ENCODE measurements at places on chromosomes 1 and 21.

DNA sequence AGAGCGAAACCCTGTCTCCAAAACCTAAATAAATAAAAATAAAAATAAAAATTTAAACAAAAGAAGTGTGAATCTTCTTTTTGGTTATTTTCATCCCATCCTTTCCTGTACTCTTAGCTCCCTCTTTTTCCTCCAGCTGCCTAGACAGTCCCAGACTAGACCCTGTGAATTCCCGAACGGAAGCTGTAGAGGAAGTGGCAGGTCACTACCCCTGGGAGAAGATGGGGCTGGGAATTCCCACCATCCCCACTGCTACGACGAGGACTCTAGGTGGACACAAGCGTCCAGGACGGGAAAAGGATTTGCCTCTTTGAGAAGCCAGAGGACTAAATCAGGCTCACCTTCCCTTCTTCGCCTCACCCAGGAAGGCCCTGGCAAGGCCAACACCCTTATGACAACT, 12.6 kb downstream of the RHBDL2 start:
- DNase-seq = no peak

GRCh38 chr1:39787468-39787867, 1.2 kb downstream of the BMP8B start:
- DNase-seq = no peak

DNA sequence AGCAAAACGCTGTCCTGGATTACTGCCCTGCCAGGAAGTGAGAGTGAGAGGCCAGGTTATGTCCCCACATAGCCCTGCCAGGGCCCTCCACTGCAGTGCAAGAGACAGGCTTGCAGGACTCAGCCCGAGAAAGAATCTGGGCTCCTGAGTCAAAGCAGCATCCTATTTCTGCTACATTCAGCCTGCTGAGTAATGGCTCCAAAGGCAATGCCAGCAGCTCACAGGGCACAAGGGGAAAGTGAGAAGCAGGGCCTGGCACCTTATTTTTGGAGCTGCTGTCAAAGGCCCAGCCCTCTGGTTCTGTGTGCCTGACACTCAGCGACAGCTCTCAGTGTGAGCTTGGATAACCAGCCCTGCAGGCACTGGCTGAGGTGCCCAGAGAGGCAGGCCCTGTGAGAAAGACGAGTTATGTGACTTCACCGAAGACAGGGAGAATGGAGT, 83.9 kb downstream of the DTL start:
- no peak for DNase-seq

GRCh38 chr1:209609791-209610630, 26.5 kb downstream of the CAMK1G start:
- DNase-seq = no peak

DNA sequence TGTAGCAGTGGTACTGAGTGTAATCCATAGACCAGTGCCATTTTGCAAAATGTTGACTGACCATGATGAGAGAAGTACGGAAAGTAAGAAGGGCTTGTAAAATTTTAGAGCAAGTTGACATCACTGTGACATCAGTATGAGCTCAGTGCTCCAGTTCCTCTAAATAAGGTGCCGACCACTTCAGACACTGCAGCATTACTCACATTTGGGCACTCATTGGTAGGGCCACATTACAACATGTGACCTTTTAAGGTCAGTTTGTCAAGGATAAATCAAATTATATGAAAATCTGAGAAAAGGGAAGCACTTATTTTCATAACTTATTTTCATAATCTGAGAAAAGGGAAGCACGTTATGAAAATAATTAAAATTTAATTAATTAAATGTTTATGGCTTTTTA, 128.0 kb upstream of the ERG start:
- no peak for DNase-seq

DNA sequence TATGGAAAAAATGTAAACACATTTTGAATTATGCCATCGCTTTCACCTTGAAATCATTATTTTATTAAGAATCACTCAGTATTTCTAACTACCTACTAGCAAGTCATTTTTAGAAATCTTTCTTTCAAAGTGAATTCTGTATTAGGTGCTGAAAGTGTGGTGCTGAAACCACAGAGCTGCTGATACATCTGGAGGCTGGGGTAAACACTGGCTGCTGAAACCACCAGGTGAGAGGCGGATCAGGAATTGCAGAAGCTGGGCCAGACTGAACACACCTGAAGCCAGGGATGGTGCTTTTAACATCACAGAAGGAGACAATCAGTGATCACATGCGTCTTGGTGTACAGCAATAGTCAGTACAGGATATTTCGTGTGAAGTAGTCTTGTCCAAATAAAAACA, 42.2 kb upstream of the KCNE1 start:
- no peak for DNase-seq

GRCh38 chr1:65056866-65057265, 90.5 kb upstream of the JAK1 start:
- DNase-seq = no peak

- no peak for DNase-seq
Measured at GRCh38 chr1:229940684-229941083, 126.4 kb upstream of the GALNT2 start.

DNA sequence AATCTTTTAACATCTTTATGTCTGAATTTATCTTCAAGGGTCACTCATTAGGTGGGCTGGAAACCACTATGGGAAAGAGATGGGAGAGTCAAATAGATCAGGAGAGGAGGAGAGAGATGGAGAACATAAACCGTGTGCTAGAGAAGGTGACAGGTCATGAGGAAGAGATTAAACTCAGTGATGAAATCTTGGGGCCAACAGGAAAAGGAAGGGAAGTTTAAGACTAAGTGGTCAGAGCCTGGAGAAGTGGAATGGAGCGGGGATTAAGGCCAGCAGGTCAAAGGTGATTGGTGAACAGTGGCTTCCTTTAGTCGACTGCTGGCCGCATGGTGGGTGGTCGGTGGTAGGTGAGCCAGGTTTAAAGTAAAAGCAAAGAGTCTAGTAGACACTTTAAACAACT, 169.3 kb upstream of the IVNS1ABP start:
- DNase-seq = no peak

- DNase-seq = no peak
Measured at GRCh38 chr1:224696891-224697765, 81.0 kb downstream of the CNIH3 start.

GRCh38 chr1:225847610-225848009, 34.6 kb downstream of the TMEM63A start:
- DNase-seq = no peak

DNA sequence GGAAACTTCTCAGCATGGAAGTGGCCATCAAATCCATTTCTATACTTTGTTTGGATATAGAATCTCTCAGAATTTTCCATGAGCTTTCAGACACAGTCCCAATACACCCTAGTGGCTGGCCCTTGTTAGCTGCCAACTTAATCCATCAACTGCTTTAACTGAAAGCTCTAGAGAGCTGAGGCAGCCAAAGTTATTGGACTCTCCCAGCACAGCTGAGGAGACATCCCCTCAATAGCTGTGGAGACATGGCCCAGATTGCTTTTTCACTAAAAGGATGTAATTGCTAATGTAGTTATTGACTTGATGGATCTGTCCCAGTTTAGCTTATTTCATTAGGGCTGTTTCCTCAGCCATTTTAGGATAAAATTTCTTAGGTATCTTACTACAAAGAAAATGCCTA, 94.8 kb upstream of the PRMT6 start:
- DNase-seq = no peak

DNA sequence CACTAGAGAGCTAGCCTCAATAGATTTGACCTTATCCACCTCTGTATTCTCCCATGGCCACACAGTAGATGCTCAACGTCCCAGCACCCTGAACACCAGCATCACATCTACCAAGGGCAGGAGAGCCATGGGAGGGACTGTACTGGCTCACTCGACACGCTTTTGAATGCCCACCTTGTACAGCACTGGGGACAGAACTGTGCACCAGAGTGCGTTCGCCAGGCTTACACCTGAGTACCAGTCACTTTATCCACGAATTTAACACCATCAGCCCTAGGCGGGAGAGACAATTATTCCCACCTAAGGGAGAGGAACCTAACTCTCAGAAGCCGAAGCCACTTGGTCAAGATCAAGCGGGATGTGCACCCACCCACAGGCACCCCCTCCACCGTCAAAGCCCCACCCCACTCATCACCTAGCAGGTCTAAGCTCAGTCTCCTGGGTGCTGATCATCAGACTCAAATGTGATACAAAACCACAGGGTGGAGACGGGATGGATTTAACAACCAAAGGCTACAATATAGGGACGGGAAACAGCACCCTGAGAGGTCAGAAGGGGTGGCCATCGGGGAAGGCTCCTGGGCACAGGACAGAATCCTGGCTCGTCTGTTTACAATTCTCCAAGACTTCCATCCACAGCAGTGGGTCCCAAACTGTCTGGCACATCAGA, 110.5 kb downstream of the GLIS1 start:
- DNase-seq = no peak

DNA sequence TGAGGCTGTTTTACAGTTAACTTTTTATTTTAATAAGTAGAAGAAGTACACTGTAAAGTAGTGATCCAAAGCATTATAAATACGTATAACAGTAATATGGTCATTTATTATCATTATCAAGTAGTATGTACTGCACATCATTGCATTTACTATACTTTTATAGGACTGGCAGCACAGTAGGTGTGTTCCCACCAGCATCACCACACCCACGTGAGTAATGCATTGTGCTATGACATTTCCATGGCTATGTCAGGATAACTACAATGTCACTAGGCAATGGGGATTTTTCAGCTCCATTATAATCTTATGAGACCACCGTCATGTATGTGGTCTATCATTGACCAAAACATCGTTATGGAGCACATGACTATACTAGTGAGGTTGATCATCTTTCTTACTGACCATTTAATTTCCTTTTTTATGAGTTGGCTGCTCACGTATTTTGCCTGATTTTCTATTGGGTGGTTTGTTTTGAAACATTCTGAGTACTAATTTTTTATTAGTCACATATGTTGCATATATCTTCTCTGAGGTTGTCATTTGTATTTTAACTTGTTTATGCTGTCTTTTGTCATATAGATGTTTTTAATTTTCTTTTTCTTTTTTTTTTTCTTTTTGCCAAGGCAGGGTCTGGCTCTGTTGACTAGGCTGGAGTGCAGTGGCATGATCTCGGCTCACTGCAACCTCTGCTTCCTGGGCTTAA, 25.3 kb upstream of the SHCBP1L start:
- no peak for DNase-seq

- DNase-seq = no peak
Measured at GRCh38 chr1:198056255-198056654, 100.5 kb upstream of the NEK7 start.

DNA sequence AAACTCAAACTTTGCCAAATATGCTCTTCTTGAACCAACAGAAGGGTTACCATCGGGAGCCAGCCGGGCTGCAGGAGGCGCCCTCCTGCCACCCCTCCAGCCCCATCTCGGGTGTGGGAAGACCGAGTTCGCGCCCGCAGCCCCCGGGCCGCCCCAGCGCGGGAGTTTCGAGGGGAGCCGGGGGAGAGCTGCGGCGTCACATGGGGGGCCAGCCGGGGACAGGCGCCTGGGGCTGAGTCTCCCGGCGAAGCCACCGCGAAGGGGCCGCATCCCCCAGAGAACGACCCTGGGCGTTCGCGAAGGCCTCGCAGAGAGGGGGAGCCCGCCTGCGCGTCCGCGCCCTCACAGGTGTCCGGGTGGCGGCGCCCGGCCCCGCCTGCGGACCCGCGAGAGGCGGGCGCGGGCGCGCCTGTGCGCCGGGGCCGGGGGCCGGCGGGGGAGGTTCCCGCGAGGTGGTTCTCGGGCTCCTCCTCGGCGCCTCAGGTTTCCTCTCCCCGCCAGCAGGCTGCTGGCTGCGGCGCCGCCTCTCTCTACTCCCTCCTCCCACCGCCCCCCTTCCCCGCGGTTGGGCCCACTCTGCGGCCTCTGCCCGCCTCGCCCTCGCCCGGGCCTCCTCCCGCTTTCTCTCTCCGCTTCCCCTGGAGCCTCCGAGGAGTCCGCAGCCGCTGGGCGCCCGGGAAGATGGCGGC, at the start of gene RAVER2:
TSS of gene RAVER2 (plus strand) at position 584 of the 689 bp plus-strand sequence. CDS start at position 682, 98 bp downstream.
- DNase-seq = no peak
